ENCODE measurements at places on chromosomes 2 and 18.

DNA sequence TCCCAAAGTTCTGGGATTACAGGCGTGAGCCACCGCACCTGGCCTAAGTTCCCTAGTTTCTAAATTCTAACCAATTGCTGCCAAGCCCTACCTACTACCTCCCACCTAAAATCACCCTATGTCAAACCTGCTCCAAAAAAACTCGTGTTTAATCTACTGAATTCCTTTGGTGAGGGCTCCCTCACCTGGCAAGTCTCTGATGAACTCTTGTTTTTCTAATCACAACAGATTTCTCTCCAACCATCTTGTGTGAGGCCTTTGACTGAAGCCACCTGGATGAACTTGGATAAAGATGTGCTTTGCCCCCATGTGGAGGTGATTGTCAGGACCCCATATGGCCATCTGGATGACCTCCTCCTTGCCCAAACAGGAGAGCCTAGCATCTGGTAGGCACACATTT, 17.4 kb upstream of the SLC35G4 start:
- no peak for DNase-seq

GRCh38 chr2:107627164-107627563, 199.5 kb upstream of the RGPD4 start:
- DNase-seq = no peak

DNA sequence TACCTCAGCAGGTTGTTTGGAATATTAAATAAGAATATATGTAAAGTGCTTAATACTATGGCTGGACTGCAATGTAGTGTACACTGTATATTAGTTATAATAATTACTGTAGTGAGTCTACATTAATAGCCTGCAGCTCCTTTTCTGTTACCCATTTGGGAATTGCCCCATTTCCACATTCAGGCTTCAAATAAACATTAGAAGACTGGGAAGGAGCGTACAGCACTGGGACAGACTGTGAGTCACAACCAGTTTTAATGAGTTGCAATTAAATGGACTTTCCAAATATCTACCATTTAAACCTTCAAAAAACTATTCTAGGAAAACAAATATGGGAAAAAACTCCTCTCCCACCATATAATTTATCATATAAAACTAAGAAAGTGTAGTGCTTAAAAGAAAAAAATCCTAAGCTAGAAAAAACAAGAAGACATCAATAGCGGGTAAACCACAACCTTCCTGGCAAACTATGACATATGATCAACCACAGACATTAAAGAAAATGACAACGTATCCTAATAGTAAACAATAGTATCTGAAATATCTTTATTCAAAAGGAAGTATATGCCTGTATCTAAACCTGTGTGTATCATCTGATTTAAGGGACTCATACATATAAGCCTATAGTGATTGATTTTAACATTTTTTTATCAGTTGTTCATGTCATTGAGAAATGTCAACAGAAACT, 86.1 kb downstream of the TRIP12 start:
- DNase-seq = no peak

GRCh38 chr2:135258193-135258592, 206.1 kb downstream of the RAB3GAP1 start:
- DNase-seq = no peak

- DNase-seq = no peak
Measured at GRCh38 chr18:35059280-35059927, 18.2 kb downstream of the MAPRE2 start.
